Mammary epithelial cell (primary cell): ENCODE measurements at places on chromosomes 13 and 19.

GRCh38 chr13:112580211-112580610 lies 7.7 kb downstream of the TUBGCP3 start:
- no peak for DNase-seq

DNA sequence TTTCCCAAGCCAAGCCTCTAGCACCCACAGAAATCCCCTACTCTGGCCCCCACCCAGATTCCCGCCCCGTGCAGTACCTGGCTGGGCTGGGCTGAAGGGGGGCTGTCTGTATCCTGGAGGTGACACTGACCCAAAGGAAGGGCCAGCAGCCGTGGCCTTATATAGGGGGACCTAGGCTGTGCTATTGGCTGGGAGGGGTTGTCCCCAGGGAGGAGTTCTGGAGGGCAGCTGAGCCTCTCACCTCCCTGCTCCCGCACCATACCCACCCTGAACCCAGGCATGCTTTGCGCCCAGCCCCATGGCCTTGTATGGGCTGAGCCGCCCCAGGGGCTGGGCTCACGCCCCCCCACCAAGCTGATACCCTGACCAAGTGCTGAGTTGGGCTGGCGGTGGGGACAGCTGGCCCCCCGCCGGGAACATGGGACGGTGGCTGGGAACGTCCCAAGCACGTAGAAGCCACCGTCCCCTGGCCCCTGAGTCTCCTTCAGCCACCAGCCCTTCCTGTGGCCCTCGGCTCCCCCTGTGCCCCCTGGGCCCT lies at the start of gene CKM:
Gene CKM, minus strand, starts transcription at position 132 of the 538 bp plus-strand sequence. CDS start 3,162 bp downstream, outside the sequence.
- DNase-seq, result no peak

GRCh38 chr13:87677496-87678371 lies 6.6 kb downstream of the SLITRK5 start:
- no peak for DNase-seq

- DNase-seq, result peak; percentile 90
These were observed 33.1 kb downstream of the CAPN12 start for GRCh38 chr19:38710928-38711725.

- no peak for DNase-seq
These were observed 14.8 kb downstream of the TBC1D4 start for GRCh38 chr13:75467040-75467728.

DNA sequence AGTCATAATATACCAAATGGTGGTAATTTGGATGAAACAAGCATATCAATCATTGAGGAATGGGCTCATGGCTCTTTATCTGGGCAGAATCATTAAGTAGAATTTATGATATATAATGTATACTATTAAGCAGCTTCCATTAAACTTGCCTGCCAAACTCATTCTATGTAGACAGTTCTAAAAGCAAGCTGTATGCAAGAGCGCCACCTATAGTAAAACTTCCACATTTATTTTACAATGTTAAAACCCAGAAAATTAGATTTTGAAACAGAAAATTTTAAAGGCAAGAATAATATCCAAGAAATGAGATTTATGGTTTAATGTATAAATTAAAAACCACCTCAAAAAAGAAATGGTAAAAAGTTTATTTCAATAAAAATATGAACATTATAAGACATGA lies 161.5 kb downstream of the MZT1 start:
- no peak for DNase-seq

DNA sequence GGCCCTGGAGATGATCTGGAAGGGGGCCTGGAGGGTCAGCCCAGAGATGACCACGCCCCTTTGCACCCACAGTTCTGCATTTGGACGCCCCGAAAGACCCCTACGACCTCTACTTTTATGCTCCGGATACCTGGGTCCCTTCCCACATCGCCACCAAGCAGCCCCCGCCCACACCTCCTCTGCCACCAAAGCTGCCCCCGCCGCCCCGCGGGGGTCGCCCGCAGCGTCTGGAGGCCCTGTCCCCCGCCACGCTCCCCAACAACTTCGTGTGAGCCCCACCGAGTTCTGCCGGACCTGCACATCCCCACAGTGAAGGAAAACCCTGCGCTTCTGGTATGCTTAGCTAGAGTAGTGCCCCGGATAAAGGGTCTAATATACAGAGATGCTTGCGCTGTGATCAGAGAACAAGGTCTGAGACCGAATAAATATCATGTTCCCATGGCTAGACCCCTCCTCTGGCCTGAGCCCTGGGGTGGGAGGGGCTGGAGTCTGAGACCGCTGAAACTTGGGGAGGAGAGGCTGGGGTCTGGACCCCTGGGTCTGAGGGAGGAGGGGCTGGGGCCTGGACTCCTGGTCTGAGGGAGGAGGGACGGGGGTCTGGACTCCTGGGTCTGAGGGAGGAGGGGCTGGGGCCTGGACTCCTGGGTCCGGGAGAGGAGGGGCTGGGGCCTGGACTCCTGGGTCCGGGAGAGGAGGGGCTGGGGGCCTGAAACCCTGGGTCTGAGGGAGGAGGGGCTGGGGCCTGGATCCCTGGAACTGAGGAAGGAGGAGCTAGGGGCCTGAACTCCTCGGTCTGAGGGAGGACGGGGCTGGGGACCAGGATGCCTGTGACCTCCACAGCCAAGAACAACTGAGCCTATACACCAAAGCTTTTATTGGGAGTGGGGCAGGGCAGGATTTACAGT lies 3.6 kb downstream of the GFY start:
- DNase-seq, result no peak

DNA sequence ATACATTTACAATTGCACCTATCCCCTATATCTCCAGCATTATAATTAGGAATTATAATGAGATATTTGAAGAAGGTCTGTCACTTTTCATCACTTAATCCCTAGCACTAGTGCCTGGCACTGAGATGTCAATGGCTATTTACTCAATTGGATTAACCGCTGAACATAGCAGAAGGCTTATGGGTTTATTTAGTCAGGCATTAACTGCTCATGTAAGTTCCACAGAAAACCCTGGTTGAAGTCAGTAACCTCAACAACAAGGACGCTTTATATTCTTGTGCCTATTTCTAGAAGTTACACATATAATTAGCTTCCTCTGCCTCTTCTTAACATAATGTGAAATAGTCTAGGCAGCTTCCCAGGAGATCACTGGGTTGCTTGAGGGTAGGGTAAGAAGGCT lies 107.5 kb upstream of the POSTN start:
- no peak for DNase-seq

DNA sequence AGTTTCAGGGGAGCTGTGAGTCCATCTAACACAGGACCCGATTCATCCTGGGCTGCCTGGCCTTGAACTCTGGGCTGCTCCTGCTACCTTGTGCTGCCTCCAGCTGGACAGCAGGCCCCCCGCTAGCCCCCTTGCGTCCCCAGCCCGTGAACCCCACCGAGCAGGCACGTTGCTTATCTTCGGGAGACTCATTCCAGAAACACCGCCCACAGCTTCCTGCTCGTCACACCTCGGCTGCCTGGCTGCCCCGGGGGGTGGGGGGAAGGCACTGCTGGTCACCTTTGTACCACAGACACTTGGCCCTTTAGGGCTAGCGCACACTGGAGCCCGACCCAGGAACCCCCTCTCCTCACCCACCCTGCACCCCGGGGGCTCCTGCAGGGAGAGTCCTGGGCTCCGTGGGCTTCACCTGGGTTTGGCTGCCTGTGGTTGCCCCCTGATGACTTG lies 48.1 kb downstream of the CRTC1 start:
- DNase-seq, result no peak

GRCh38 chr13:96093296-96094006 lies 3.5 kb downstream of the HS6ST3 start:
- no peak for DNase-seq
